ENCODE measurements at places on chromosomes 3 and 15.

GRCh38 chr3:10023587-10024310, 2.5 kb upstream of the FANCD2 start:
- DNase-seq, result no peak

DNA sequence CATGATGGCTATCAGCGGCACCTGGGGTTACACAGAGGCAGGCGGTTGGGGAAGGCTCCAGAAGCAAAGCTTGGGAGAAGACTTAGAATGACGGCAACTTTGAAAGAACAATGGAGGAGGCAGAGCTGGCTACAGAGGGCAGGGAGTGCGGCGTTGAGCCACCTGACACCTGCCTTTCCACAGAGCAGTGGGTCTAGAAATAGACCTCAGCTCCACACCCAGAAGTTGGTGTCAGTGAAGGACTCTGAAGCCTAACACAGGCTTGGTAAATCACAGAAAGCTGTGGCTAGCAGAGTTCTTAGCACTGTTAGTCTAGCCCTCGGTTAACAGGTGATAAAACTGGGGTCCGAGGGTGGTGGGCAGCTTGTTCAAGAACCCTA, 23.1 kb upstream of the EHD4 start:
- no peak for DNase-seq

- no peak for DNase-seq
Measured at GRCh38 chr3:141052201-141053069, 1.3 kb downstream of the SPSB4 start.

GRCh38 chr3:108862865-108863798, 40.5 kb downstream of the TRAT1 start:
- no peak for DNase-seq

GRCh38 chr3:161100994-161101393, 4.2 kb downstream of the B3GALNT1 start:
- DNase-seq, result no peak

DNA sequence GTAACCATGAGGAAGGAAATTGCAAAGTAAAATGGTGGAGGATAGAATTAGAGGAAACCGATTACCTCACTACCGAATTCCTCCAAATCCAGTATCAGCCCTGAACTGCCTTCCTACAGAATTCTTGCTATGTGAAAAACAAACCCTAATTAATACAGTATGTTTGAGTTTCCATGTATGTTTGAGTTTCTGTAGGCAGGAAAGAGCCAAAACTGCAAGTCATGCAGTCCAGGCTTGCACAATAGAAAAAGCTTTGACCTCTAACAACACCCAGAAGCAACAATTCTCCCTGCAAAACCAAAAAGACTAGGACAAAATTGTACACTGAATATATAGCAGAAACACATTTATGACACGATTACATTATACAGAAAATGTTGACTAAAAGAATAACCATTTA, 614.8 kb downstream of the DIPK2A start:
- DNase-seq, result no peak

DNA sequence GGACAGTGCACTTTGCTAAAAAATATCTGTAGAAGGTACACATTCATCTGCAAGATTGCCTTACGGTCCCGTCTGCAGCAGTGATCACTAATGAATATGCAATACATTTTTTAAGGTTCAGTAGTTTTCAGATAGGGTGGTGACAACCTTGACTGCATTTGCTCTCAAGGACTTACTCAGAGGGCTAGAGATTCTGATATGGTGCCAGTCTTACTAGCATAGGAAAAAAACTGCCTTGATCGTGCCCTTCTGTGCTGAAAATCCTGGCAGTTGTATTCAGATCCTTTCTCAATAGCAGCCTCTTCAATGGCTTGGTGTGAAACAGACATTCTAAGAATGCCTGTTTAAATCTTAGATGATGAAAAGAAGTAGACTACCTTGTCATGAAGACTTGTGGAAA, 411.9 kb upstream of the CCDC54 start:
- no peak for DNase-seq
